ENCODE measurements at places on chromosomes 11 and 22.

- no peak for DNase-seq
Measured at GRCh38 chr22:17974703-17975372, 49.5 kb downstream of the MICAL3 start.

DNA sequence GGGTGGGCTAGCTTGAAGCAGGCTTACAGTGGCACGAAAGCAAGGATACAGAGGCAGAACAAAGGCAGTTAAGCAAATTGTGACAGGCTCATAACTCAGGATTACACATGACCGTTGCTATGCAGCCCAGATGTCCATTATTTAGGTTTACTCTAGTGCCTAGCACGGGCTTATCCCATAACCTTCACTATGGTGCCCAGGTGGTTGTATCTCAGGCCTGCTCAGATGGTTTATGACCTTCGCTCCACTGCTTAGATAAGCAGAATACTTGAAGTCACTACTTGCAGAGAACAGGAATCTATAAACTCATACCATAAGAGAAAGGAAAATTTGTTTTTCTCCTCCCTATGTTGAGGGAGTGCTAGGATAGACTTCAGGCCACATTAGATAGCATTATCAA is 9.0 kb downstream of the OR6M1 start:
- DNase-seq, result no peak

DNA sequence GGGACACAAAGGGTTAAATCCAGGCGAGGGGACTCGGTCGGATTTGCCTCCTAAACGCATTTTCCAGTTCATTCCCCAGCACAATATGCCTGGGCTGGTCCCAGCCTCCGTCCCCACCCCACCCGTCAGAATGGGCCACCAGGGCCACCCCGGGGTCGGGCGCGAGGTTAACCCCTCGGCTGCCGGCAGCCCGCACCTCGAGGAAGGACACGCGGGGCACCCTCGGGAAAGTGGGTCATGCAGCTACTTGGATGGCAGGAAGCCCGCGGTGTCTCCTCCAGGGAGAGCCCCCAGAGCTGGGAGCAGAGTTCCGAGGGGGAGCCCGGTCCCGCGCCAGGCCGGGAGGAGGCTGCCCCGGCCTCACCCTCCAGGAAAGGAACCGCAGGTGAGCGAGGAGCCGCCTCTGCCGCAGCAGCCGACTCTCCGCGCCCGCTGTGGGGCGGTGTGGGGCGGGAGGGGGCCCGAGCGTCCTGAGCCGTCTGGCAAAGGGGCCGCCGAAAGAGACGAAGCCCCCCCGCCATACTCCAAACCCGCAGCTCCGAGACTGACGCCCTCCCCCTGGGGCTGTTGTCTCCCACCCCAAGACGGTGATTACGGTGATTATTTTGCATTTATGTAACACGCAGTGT is 1.4 kb downstream of the NECTIN1 start:
- DNase-seq, result no peak

GRCh38 chr11:15006139-15006759 is 34.1 kb upstream of the CALCA start:
- peak; percentile 35 for DNase-seq

DNA sequence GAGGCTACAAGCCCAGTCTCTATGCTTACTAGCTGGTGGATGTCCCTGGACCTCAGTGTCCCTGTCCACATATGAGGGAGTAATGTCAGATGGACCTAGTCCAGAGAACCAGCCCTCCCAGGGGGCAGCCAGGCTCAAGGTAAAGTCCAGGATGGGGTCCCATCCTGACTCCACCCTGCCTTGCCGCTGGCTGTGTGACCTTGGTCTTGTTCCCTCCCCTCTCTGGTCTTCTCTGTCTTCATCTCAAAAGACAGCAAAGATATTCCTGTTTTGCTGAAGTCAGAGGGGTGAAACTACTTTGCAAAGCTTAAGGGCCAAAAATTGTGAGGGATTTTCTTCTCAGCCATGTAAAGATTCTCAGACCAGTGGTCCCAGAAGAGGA is 9.2 kb upstream of the C11orf96 start:
- no peak for DNase-seq

DNA sequence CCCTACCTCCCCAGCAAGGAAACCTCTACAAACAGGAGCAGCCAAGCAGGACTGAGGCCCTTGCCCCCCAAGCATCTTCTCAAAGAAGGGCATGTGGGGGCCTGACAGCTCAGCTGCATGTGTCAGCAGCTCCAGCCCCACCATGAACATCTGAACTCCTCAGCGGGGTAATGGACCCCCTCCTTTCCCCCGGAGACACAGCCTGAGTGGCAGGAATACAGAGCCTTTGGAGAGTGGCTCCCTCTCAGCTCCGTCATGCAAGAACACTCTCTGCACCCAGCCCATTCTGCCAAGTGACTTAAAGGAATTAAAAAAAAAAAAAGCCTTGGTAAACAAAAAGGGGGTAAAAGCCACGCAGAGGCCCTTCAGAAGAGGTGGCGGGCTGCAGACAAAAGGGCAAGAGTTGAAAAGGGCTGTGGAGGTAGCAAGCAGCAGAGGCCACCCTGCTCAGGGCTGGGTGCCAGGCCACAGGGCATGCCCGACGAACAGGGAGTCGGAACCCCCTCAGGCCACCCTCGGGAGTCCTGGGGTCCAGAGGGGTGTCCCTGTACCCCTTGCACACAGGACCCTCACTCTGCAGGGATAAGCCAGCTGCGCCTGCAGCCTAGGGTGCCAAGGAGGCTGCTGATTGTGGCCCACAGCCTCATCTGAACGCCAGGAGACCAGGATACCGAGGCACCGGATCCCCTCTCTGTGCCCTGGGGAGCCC is 62.5 kb downstream of the MACROD1 start:
- DNase-seq, result no peak

DNA sequence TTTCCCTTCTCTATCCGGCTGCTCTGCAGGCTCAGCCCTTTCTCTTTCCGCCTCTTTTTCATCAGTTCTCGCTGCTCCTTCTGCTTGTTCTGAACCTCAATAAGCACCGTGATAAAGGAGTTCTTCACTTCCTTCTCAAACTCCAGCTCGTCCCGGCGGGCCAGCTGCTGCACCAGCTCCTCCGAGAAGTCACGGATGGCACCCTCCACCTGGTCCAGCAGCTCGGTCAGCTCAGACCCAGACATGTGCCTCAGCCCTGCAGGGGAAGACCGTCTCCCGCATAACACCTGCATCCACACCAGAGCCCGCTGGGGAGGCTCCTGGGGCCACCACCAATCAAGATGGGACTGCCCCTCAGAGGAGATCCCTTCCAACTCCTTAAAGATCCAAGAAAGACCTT is 40.2 kb downstream of the FEZ1 start:
- DNase-seq, result no peak

All from inflammatory macrophage (primary cell).